CD4-positive, alpha-beta T cell treated with Interleukin-4 for 4 hours (primary cell): ENCODE measurements at places on chromosomes 2 and 18.

DNA sequence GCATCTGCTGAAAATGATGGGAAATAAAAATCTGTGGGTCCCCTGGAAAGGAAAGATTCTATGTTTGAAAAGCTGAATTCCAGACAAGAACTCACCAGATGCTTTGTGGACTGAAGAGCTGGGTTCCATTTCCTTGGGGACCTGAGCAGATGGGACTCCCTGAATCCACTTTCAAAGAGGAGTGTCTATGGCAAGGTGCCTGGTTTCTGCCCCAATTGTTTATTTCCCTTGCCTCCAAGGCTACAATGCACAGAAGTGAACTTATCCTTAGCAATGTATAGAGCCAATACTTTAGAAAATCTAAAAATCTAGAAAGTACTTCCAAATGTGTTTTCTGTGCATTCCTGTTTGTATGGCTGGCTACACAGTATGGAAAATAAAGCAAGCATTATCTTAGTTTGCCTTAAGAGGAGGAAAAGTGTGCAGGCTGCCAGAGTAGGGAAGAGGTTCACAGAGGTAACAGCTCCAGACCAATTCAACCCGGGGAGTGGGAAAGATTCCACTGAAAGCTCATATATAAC is 420.5 kb downstream of the NRXN1 start:
- no peak for DNase-seq

DNA sequence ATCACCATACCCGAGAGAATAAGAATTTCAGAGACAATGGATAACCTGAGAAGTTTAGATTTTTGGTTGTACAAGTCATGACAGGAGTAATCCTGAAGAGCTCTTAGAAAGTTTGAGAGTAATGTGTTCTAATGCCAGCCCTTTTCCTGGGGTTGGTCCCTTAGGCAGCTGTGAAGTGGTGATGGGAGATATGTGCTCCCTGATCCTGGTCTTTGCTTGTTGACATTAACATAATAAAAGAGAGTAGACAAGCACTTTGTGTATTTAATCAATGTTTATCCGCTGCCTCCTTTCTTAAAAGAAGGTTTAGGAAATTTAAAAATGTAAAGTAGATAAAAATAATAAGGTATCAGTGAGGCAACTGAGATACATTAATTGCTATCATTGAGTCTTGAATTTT is 13.8 kb upstream of the DSC3 start:
- DNase-seq, result no peak

DNA sequence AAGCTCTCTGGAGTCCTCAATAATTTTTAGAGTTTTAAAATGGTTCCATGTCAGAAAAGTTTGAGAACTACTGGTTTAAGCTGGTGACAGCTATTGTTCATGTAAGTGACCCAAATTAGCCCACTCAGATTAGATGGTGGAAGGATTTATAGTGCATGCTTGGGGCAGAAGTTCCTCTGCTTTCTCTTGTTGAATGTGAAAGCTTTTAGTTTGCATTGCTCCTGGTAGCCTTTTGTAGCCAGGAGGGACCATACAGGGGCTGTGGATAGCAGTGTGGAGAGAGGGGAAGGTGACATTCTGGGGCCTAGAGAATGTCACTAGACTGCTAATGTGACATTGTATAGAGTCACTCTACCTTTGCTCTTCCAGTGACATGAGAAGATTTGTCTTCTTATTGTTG is 40.3 kb upstream of the IGFBP5 start:
- no peak for DNase-seq

DNA sequence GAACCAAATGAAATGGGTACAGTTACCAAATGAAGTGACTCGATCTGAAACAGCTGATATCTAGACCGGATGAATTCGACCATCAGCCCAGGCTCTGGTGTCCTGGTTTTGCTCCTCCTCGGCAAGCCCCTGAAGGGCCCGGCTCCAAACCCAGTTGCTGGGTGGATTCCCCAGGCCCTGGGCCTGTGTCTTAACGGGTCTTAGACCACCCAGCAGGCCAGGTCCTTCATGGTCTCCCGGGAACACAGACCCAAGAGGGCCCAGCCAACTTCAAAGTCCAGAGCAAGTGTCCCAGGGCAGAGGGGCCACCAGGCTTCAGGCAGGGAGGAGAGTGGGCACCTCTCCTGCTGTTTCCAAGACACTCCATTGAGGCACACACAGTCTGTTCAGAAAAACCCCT is 26.7 kb upstream of the NMUR1 start:
- no peak for DNase-seq

GRCh38 chr18:9101730-9102507 is 580 bp upstream of the NDUFV2 start:
- DNase-seq, result peak; percentile 72

DNA sequence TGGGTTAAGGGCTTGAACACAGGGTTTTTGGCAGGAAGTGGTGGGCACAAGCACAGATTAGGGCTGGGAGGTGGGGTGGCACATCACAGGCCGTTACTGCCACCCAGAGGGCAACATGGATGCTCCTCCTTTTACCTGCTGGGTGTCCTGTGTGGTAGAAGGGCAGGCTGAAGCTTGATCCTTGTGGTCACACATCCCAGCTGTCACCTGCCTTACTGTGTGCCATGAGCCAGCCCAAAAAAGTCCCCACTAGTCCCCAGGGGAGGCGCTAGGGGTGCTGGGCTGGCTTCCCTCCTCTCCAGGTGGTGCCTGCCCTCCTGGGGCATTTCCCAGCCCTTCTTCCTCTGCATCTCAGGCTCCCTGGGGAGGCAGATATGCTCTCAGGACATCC is 50.5 kb upstream of the ALPP start:
- no peak for DNase-seq

- DNase-seq, result no peak
Measured at GRCh38 chr2:217555081-217555876, 447.5 kb downstream of the TNS1 start.

- no peak for DNase-seq
Measured at GRCh38 chr2:177489719-177490301, 97.2 kb downstream of the AGPS start.

DNA sequence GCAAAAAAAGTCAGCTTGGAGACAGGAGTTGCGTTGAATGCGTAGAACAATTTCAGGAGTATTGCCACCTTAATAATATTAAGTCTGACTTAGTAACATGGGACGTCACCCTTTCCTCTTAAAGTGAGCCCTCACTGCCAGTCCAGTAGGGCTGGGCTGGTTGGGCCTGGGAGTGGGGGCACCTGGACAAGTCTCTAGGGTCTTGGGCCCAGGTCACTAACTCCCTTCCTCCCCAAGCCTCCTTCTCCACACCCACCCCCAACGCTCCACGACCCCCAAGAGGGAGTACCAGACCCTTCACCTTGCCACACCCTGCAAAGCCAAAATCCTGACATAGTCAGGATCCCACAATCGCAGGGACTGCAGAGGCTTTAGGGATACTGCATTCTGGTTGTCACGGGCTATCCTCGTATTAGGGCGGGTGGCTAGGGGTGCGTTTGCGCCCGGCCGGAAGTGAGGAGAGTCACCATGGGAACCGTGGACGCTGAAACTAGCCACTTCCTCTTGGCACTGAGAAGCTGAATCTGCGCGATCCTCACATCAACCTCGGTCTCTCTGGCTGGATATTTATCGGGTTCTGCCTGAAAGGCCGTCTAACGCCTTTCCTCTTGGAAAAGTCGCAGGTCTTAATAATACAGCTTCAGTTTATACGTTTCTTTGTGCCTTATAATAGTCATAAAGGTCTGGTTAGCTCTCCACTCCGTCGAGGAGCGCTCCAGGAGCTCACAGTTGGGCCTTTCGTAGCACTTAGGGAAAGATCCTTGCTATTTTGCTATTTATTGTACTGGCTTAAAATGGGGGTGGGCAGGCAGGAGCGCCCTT is 10.3 kb upstream of the CXXC1 start:
- peak; percentile 52 for DNase-seq

- peak; percentile 7 for DNase-seq
Measured at GRCh38 chr2:118223992-118224894, 136.0 kb downstream of the INSIG2 start.

DNA sequence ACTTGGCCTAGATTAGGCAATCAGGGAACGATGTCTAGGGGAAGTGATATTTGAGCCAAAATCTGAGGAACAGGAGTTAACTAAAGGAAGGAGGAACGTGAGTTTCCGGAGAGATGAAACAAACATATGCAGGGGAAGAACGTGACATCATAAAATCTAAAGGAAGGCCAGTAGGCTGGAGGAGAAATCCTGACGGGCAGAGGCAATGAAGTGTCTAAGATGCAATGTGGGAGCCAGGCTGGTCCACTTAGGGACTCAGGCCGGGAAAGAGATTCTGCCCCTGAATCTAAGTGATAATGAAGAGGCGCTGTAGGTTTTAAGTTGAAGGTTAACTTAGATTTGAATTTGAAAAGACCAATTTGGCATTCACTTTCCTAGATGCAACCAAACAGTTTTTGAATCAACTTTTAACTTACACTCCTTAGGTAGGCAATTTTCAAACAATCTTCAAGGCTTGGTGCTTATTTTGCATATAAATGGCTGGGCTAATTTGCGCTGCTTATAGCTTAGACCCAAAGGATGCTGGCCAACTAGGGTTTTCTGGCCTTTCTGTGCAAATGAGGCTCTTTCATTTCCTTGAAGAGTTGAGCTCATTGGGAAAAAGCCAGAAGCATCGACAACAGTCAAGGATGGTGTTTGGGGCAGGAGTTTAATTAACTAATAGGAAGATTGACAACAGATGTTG is 221.7 kb downstream of the SOX11 start:
- no peak for DNase-seq

DNA sequence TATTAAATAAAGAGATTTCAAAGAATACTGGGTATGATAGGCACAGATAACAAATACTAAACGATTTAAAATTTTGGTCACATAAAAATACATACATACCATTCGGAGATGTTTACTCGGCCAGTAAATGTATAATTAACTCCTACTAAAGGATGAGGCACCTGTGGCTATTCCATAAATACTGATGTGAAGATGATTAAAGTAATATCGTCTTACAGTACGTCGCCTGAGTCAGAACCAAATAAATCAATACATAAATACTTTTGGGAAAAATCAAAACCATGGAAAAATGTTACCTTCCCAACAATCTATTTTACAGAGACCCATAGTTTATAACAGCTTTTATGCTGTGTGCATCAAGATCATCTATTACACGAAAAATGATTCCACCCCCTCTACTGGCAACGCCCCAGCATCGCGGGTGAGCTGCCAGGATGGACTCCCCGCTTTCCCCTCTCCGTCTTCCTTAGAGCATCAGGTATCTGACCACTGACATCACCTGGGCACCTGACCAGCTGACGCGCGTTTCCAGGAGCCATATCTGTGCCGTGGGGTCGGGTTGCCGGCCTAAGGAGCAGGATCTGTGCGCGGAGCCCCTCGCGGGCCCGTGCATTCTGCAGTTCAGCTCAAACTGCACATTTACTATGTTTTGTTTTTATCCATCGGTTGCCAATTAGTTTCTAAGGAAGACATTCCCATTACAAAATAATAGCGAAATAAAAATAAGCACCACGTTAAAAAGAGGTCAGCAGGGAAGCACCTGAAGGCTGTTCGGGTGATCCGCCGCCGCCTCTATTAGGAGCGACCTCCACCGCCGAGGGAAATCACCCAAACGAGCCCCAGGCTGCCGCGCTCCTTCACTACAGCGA is 901 bp downstream of the ICA1L start:
- peak; percentile 56 for DNase-seq

- DNase-seq, result no peak
Measured at GRCh38 chr2:98034745-98035144, 39.0 kb upstream of the TMEM131 start.

- DNase-seq, result peak; percentile 34
Measured at GRCh38 chr2:134020608-134021007, 233.3 kb upstream of the MGAT5 start.
